ENCODE measurements at places on chromosomes 1 and 21. TPM values are rescaled to one million over a fixed set of nuclear protein-coding genes. Genes with fewer than 3 reads are reported as not detected.

RXFP4 gene
- not detected for total RNA-seq

IFI44L gene
- 2.1 TPM for total RNA-seq

NOTCH2 gene
- 204 TPM for total RNA-seq

KRTAP19-1 gene
- total RNA-seq, result not detected

MEX3A gene
- total RNA-seq, result 1.7 TPM

- H3K4me1 ChIP-seq, result peaks cover 15% of the 10 kb centered on the region
- DNase-seq, result peak; percentile 32
- no peaks in the 10 kb centered on the region for H3K27me3 ChIP-seq
- no peak overlapping the region for H3K27ac ChIP-seq
Measured at GRCh38 chr1:55869065-55869464, 653.9 kb upstream of the USP24 start.

- H3K36me3 ChIP-seq, result no peaks in the 10 kb centered on the region
- H3K4me1 ChIP-seq, result no peaks in the 10 kb centered on the region
- DNase-seq, result no peak
- H3K27me3 ChIP-seq, result no peaks in the 10 kb centered on the region
- no peak overlapping the region for H3K4me3 ChIP-seq
Measured at GRCh38 chr1:147565189-147565980, 24.1 kb downstream of the BCL9 start.

DNA sequence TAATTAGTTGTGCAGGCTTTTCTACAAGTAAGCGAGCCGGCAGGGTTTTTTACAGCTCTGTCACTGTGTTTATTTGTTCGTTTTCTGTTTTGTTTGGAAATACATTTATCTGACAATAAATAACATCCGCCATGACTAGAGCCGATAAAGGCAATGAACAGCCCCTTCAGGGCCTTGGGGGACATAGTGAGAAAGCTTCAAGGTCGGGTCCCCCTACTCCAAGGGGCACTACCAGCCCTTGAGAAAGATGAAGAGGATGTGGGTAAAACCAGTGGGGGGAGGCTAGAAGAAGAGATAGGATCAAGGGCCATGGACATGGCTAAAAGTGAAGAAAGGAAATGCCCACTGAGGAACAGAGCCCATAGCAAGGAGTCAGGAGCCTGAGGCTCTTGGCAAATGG, 38.5 kb upstream of the CTTNBP2NL start:
- no peak overlapping the region for H3K4me3 ChIP-seq
- peaks cover 15% of the 10 kb centered on the region for H3K4me1 ChIP-seq
- no peak for DNase-seq
- no peaks in the 10 kb centered on the region for H3K36me3 ChIP-seq
- no peak overlapping the region for H3K27ac ChIP-seq

DNA sequence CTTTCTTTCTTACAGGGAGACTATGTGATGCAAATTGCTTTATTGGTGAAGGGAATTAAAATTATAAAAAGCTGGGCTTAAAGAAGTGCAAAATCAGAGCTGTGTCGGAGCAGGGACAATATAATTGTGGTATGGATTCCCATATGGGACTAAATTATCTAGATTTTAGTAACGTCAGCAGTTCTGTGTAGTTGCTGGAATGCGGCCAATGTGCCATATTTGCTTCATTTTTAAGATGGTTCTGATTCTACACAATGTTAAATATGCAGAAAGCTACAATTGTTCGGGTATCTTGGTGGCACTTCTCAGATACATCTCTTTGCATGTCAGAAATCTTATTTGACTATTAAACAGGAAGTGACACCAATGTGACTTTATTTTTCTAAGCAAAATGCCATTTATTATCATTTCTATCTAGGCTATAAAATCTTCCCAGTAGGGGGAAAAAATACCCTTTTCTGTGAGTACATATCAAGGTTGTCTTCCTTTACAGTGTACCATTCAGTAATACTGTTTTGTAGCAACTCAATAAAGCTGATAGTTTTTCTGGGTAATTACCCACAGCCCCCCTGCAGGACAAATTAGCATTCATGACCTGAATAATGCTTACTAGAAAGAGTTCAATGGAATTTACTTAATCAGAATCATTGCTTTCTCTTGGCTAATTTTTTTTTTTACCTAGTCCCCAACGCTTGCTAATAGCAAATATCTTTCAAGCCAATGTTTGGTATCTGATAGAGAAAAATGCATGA, 288.3 kb upstream of the ADGRL2 start:
- no peak overlapping the region for H3K27ac ChIP-seq

DNA sequence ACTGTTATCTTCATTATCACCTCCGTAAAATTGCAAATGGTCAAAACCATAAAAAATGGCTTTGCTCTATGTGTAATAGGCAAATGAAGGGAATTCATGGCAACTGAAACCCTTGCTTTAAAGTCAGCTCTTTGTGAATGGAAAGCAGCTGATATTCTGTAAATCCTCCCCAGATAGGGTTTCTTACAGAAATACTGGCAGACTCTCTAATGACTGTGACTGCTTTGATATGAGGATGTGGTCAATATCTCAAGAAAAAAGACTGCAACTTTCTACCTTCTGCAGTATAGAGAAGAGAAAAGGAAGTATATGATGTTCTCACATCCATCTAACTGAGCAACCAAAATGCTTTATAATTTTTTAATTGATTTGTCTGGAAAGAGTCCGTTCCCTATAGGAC, 193.1 kb downstream of the ST6GALNAC3 start:
- no peak overlapping the region for H3K27ac ChIP-seq
- H3K27me3 ChIP-seq, result no peaks in the 10 kb centered on the region
- no peaks in the 10 kb centered on the region for H3K36me3 ChIP-seq
- no peaks in the 10 kb centered on the region for H3K4me1 ChIP-seq

Data from fibroblast of lung (primary cell).